ENCODE measurements at places on chromosomes 5 and 9.

GRCh38 chr5:77957516-77957915 lies 181.4 kb upstream of the TBCA start:
- no peak for DNase-seq

GRCh38 chr5:124453221-124454051 lies 293.0 kb downstream of the ZNF608 start:
- DNase-seq = no peak

DNA sequence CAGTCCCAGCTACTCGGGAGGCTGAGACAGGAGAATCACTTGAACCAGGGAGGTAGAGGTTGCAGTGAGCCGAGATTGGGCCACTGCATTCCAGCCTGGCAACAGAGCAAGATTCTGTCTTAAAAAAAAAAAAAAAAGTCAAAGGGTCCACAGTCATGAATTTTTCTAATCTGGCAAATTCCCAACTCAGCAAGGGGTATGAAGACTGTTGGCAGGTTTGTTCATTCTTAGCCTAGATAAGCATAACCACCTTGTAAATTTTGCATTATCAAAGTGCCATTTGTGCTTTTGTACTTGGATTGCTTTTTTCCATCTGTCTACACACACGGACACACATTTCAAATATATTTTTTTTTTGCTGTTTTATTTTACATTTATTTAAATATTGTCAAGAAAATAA lies 299.8 kb upstream of the NUDT12 start:
- DNase-seq = no peak

- DNase-seq = no peak
Measured at GRCh38 chr5:126778675-126779403, 1.9 kb downstream of the LMNB1 start.

GRCh38 chr5:54905942-54906537 lies 79.4 kb downstream of the ESM1 start:
- peak; percentile 9 for DNase-seq
